Right renal cortex interstitium (tissue), 3 donors: ENCODE measurements at places on chromosomes 1 and 21. TPM values are rescaled to one million over a fixed set of nuclear protein-coding genes. Genes with fewer than 3 reads are reported as not detected.

The ZBTB21 gene
- polyA plus RNA-seq = 9.2 TPM

DNA sequence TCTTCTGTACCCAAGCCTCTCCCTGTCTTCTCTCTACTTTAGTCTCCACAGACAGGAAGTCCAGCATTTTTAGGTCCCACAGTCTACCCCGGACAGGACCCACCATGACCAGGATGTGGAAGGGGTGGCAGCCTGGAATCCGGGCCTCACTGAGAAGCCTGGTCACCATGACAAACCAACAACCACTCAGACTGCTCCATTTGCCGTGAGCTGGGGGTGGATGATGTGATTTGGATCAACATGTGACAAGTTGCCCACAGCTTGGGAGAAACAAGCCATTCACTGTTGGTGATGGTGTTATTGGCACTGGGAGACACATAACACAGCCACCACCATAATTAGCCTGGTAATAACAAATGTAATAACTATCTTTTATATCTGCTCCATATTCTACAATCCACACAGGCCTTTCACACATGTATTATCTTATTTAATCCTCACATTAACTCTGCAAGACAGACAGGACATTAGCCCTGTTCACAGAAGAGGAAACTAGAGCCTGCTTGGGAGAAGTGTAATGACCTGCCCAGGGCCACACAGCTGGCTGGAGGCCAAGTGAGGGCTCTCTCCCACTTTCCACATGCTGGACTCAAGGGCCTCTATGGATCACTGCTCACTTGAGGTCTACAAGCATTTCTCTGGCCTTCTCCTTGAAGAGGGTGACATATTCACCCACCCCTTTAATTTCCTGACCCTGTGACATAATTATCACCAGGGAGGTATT is 22.9 kb downstream of the MEF2D start:
- DNase-seq = no peak

DNA sequence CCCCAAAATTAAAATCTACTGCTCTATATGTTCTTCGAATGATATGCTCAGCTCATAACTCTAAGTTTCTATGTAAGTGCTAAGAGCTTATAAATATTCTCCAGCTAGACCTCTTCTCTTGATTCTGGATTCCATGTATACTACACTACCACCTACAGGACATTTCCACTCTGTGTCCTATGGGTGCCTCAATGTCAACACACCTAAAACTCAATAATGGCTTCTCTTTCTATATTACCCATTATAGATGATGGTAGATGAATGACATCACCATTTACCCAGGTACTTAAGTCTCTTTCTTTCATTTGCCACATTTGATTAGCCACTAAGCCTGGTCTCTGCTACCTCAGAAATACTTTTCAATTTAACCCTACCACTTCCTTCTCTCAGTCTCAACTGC is 41.3 kb downstream of the TBX19 start:
- no peak for DNase-seq

DNA sequence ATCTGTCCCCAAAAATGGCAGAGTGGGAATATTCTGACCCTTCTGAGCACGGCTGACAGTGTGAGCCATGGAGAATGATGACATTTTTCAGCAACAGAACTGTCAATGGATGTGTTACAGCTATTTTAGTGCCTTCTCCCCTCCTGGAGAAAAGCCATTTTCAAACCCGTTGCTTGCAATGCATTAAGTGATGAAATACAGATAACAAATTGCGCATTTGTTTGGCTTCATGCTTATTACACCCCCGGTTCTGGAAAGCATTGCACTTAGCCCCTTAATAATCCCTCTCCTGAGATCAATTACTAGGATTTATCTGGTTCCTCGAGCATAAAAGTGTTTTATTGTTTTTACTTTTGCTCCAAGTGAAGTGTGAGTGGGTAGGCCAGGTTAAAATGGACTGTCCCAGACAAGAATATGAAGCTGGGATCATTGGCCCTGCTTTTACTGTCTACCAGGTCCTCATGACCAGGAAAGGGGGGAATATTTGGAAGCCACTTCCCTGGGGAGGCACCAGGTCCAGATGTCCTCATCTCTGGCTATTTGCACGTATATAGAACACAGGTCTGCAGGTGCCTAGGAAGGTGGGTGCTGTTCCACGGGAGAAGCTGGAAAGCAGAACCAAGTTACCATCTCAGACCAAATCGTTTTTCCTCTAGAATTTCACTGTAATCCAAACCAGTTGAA is 37.5 kb upstream of the HHAT start:
- no peak for DNase-seq

The LIN28A gene
- polyA plus RNA-seq = 0.06 TPM

DNA sequence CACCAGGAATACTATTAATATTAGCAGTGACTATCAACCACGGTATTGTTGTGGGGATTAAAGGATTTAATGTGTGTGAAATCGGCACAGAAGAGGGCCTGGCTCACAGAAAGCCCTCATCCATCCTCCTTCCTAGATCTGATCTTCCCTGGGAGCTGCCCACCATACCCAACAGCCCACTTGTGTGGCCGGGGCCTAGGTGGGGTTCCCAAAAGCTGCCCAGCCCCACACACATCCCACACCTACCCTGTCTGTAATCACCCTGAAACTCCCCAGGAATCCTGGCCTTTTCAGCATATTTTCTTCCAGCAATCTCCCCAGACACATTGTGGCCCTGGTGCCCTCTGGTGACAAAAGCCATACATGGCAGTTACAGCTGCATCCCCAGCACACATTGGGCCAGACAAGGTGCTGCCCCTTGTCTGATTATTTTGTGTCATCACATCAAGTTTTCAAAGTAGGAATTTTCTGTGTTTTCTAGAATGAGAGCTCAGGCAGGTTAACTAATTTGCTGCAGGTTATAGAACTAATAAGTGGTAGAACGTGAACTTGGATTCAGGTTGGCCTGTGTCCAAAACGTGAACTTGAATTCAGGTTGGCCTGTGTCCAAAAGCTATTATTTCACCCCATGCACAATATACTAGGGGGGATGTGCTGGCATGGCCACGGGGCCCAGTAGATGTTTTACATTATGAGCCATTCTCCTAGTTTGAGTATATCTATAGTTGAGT is 5.3 kb upstream of the SLC6A9 start:
- peak; percentile 54 for DNase-seq

DNA sequence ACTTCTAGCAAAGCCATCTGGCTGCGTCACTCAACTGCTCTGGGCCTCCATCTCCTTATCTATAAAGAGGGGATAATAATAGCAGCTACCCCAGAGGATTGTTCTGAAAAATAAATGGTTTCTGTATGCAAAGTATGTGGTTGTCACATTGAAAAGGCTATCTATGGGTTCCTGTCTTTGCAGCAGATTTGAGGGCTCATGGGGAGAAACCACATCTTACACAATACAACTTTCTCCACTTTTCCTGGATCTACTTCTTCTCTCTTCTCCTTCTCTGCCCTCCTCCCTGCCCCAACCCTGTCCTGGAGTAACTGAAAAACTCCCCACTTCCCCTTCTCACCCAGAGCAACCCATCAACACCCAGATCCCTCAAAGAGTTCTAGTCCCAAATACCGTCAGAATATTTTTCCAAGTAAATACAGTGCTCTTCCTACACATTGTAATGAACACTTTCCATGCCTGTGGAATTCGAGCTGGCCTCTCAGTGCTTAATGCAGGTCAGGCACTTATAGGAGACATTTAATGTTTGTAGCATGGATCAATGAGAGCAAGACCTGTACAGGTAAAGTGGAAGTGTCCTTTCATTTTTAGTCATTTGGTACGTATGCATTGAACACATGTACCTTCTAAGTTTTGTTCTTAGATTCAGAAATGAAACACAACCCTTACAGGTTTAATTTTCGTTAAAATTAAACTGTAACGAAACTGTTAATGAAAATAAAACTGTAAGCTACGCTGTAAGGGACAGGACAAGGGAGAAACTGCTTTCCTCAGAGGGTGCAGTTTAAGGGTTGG is 131.9 kb downstream of the AK5 start:
- no peak for DNase-seq

DNA sequence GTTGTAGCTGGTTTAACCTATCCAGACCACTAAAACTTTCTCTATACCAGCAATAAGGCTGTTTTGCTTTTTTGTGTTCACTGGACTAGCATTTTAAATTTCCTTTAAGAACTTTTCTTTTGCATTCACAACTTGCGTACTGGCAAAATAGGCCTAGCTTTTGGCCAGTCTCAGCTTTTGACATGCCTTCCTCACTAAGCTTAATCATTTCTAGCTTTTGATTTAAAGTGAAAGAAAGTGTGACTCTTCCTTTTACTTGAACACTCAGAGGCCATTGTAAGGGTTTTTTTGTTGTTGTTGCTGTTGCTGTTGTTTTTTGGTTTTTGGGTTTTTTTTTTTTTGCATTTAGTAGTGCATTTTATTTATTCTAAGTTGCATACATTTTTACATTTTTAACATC is 15.2 kb downstream of the RPAP2 start:
- DNase-seq = no peak

GRCh38 chr1:49234988-49235387 is 458.3 kb upstream of the BEND5 start:
- DNase-seq = no peak

GRCh38 chr1:205434738-205435137 is 12.9 kb upstream of the LEMD1 start:
- no peak for DNase-seq

The TDRD5 gene
- 4.7 TPM for polyA plus RNA-seq

- no peak for DNase-seq
These were observed 272.9 kb upstream of the C1orf174 start for GRCh38 chr1:4172644-4173599.

GRCh38 chr1:210616356-210616755 is 287.7 kb downstream of the HHAT start:
- no peak for DNase-seq

DNA sequence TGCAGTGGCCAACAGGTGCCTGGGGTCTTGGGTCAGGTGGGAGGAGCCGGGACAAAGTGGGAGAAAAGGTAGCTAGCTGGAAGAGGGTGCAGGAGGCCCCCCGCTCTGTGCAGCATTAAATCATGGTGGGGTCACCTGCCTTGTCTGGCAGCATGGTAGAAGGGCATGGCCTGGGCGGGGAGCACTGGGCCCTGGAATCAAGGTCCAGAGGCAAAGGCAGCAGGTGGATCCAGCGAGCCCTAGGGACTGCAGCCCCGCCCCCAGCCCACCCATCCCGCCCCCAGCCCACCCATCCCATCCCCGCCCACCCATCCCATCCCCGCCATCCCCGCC is 16.7 kb upstream of the TTLL10 start:
- no peak for DNase-seq

DNA sequence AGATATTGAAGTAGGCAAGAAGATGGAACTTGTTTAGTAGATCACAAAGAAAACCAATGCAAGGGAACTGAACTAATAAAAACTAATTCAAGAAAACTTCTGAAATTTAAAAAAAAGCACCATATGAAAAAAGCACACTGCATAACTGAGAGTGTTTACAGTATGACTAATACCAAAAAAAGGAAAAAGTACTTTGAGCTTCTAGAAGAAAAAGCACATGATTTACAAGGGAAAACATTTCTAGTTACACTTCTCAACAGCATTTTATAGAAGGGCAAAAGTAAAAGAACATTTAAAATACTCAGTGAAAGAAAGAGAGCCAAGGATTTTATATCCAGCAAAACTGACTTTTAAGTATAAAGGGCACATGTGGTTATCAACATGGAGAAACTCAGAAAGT is 233.6 kb downstream of the RPS6KC1 start:
- no peak for DNase-seq

DNA sequence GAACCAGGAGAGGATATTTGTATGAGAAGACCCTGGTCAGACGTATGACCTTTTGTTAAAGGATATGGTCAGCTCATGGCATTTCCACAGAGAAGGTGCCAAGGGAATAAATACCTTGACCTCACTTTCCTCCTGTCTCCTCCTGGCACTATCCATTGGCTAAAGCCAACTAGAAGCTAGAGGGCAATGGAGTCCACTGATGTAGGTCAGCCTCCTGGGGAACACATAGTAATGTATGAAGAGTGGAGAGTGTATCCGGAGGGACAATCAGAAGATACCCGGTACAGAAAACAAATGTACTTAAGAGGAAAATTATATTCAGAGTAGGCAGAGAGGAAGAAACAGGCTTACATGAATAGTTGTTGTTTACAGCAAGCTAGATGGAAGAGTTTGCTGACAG is 698 bp upstream of the NTMT2 start:
- DNase-seq = no peak

- no peak for DNase-seq
These were observed 2.3 kb upstream of the RGS13 start for GRCh38 chr1:192633533-192634253.

The HUNK gene
- polyA plus RNA-seq = 16.1 TPM

DNA sequence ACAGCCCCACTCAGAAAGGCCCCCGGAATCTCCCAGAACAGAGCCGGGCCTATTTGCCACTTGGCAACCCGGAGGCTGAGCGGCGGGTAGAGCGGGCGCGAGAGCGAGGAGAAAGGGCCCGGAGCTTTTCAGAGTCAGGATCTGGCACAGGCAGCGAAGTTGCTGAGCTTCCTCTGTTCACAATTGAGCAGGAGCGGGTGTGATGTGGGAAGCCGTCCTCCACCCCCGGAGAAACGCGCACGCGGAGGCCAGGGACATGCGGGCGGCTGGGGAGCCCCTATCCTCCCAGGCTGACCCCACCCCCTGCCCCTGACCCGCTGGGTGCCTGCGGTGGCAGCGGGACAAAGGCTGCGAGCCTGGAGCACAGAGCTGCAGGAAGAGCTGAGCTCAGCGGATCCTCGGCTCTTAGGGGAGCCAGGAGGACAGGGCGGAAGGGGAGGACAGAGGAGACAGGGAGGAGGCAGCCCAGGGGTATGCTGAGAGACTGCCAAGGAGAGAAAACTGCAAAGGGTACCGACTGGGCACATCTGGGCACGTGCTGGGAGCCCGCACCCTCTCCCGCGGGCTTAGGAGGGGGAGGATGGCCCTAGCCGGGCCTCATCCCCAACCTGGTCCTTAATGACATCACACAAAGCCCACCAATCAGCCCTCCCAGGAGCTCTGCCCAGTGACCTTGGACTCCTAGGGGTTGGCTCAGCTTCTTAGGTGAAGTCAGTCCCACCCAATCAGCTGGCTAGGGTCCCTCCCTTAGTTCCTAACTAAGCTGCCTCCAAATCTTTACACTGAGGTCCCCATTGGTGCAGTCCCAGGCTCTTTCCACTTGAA is 9.3 kb downstream of the KIF21B start:
- no peak for DNase-seq

DNA sequence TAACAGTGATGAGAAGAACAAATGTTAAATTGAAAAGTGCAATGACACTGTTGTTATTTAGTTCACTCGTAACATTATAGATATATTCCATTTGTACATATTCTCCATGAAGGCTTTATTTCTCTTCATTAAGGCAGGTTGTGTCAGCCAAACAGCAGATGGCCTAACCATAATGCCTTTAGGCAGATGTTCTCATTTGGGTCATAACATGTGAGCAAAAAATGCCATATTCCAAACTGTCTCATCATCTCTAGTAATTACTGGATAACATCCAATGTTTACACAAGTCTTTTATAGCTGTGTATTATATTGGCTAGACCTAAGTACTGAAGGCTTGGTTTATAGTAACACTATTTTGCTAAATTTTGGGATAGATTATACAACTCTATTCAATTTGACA is 87.2 kb upstream of the CHODL start:
- no peak for DNase-seq

- DNase-seq = no peak
These were observed 207.2 kb downstream of the PTGER3 start for GRCh38 chr1:70840260-70840953.
